ENCODE measurements at places on chromosomes 13 and 19. TPM values are rescaled to one million over a fixed set of nuclear protein-coding genes. Genes with fewer than 3 reads are reported as not detected.

Gene SLC17A7
- total RNA-seq = 0.61 TPM

Gene RELB
- total RNA-seq = 57.8 TPM

Gene DMKN
- 35.8 TPM for total RNA-seq

Gene ZNF730
- not detected for total RNA-seq

Gene ZNF829
- 0.44 TPM for total RNA-seq

Gene SHISA7
- total RNA-seq = 0.02 TPM

Gene CDX2
- 1.0 TPM for total RNA-seq

Gene KLHL1
- total RNA-seq = not detected

Gene CADM4
- total RNA-seq = 9.3 TPM

Gene LAIR1
- total RNA-seq = not detected

Gene APOE
- 17.3 TPM for total RNA-seq

Gene FFAR2
- total RNA-seq = not detected

Gene DCLK1
- 0.76 TPM for total RNA-seq

Gene FZR1
- total RNA-seq = 34.3 TPM

Gene DHDH
- 1.3 TPM for total RNA-seq

Gene DPF1
- 4.3 TPM for total RNA-seq

Gene EVI5L
- total RNA-seq = 1.6 TPM
